ENCODE measurements at places on chromosomes 2 and 18.

DNA sequence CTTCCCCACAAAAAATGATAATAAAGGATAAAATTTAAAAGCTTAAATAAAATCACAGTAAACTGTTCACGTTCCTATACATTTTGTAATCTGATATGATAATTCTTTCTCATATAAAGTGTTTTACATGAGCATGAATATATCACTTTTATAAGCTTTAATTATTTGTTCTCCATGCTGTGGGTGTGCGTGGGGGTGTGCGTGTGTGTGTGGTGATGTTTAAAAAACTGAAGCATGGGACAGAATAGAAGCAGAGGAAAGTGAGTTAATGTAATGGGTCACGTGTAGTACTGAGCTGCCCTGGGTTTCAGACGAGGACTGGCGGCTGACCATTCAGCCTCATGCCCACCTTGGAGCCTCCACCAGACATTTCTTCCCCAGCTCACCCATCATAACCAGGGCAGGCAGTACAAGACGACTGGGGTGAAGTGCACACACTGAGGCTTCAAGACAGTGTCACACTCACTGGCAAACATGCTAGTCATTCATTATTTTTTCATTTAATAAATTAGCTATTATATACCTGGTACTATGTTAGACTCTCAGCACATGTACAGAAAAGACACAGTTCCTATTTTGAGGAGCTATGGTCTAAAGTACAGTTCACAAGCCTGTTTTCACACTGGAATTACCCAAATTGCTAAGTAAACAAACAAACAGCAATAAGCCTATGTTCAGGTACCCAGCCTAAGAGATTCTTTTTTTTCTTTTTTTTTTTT lies 97.2 kb upstream of the LPIN2 start:
- no peak for DNase-seq

DNA sequence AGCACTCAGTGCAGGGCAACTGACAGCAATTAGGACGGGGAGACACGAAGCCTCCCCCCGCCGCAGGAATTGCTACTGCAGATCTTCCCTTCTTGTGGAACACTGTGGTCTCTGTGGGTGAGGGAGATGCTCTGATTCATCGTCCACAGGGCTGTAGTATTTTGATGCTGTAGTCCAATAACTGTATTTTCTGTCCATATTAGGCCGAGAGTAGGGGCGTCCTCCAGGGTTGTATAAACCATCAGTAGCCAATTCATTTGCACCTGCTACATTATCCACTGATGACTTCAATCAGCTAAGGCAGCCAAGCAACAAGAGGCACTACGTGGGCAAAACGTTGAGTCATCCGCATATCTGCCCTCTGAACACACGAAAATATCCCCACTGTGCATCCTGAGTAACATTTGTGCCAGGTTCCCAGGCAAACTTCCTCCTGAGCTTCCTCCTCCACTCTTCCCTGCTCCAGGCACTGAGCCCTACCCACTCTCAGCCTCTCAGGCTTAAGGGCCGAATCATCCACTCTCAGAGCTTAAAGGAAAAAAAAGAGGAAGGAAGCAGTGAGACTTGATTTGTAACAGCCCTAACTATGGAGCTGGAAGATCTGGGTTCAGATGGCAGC lies 62.1 kb downstream of the LBH start:
- DNase-seq: no peak

DNA sequence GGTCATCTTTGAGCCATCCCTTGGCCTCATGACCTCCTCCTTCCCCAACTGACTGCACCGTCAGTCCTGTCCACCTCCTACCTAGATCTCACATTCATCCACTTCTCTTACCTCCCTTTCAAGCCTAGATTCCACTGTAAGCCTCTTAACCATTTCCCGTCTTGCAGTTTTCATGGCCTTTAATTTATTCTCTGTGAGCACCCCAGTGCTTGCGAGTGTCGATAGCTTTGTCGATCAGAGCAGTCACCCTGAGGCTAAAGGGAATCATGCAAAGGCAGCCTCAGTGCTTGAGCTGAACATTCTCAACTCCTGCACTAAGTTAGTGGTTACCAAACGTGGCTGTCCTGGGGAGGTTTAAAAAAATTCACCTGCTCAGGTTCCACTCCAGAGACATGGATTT lies 14.7 kb downstream of the ARHGAP25 start:
- no peak for DNase-seq

DNA sequence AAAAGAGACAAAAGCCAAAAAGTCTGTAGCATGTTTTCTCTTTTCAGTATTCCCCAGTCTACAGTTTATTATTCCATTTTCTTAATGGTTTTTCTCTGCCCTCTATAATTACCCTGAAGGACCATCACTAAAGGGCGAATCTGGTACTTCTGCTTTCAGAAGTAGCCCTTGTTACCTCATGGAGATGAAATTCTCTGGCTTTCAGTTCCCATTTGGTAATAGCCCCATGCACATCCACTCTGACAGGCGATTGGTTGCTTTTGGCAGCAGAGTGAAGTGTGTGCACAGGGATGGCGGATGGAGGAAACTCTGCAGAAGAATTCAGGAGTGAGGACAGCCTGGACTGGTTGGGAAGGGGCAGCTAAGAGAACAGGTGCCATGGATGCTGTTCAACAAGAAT lies 66.3 kb upstream of the NABP1 start:
- DNase-seq: no peak

DNA sequence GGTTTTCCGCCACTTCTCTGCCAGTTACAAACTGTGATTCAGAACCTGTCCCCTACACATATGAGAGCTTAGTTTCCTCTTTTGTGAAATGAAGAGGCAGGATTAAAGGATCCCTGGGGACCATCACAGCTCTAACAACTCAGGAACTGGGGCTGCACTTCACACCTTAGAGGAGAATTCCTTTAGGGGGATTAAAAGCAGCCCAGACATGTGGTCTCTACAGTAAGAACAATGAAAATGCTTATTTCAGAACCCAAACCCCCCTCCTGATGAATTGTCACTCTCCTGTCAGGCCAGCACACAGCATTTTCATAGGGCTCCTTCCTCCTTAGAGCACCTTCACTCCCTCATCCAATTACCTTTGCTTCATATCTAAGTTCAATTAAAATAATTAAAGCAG lies 101.5 kb upstream of the NEDD4L start:
- DNase-seq: no peak

DNA sequence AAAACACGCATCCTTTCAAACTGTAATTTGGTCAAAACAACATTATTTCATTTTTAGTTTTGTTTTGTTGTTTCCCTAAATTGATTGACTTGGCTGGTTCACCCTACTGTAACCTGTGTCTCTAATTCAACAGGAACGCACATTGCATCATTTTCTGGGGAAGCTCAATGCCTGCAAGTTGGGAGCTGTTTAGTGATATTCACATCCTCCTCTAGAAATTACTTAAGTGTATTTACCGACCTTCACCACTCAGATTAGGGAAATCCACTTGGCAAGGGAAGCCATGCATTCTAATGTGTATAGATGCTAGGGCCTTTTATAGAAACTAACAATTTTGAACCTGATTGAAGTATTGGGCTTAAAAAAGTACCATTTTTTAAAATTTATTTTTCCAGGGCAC lies 7.3 kb upstream of the TPO start:
- no peak for DNase-seq

DNA sequence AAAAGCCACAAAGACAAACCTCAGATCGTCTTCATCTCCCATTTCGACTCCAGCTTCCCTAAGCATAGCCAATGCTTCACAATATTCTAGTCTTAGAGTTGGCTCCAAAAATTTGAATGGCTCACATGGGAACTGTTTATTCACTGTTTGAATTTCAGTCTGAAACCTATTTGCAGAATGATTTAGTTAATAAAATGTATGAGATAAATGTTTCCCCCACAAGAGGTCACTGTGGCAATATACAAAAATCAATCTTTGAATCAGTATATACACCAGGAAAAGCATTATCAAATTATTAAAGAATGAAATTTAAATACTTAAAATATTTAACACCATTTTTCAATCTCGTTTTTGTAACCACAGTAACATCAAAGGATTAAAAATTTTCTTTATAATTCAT lies 40.0 kb upstream of the MCM6 start:
- no peak for DNase-seq

DNA sequence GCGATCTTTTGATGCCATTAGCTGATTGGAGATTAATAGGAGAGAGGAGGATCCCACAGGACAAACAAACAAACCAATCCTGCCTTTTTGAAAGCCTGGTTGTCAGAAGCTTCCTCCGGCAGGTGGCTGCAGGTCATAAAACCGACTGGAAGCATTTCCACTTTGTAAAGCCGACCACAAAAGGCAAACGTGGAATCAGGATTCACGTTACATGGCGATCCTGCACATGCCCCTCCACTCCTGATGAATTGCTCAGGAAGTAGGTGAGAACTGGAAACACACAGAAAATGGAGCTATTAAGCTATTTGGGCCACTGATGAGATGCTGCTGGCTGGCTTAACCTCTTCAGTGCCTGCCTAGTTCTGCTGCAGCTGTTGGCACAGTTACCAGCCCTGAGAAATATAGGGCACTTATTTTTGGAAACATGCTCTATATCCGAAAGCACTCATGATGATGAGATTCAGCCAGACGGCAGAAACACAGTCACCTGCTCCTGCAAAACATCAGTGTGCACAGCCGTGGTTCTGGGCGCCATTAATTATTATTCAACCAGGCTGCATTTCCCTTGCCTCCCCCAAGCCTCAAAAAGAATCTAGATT lies 110.3 kb upstream of the ST6GAL2 start:
- no peak for DNase-seq

DNA sequence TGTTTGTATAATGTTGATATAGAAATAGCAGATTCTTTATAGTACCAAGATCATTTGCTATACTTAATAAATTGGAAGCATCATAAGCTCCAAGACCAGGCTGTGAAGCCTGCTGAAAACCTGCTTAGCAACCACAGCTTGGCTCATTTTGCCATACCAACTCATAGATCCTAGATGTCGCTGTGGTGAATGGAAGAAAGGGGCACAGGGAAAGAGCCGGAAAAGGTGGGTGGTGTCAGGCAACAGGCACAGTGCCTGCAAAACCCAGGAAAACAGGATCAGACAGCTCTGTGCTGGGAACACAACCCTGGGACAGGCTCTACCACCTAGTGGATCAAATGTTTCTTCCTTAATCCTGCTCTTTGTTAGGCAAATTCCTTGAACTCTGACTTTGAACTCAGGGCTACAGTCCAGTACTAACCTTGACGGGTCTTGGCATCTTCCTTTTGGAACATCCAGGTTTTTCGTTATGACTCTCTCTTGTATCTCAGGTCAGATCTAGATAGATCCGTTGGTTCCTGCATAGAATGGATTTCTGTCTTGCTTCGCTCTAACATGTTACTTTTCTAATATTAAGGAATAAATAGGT lies 31.6 kb downstream of the TWSG1 start:
- DNase-seq: no peak

DNA sequence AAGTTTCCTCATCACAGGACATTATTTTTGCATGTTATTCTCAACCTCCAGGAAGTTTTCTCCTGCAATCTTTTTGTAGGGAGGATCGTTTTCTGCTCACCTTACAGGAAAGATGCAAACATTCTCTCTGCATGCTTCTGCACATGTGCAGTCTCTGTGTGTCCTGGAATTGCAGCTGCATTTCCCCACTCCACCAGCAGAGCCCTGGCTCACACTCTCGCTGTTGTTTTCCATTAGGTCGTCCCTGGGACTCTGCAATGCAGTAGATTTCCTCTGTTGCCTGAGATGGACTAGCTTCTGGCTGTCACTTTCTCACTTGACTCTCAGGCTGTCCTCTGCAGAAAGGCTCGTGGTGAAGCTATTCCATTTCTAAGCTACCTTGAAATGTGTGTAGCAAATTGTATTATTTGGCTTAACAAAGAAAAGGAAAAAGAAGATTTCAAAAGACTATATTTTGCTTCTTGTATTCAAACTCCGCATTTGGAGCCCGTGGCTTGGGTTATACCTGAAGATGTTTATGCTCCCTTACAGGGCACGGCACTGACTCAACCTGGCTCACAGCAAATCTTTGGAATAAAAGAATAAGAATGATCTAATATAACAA lies 346.7 kb downstream of the RAD51AP2 start:
- no peak for DNase-seq

- peak; percentile 71 for DNase-seq
Observed at GRCh38 chr2:70994699-70995425, at the start of gene TEX261. Gene TEX261 (minus strand): TSS chr2:70994873. CDS start chr2:70994757, 116 bp downstream.

DNA sequence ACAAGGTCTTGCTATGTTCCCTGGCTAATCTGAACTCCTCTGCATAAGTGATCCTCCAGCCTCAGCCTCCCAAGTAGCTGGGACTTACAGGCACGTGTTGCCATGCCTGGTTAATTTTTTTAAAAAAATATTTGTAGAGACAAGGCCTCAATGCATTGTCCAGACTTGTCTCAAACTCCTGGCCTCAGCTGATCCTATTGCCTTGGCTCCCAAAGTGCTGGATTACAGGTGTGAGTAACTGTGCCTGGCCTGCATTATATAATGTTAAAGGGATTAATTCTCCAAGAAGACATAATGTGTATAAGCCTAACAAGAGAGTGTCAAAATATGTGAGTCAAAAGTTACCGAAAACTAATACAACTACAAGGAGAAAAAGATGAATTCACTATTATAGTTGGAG lies 32.2 kb downstream of the BUB1 start:
- DNase-seq: no peak

DNA sequence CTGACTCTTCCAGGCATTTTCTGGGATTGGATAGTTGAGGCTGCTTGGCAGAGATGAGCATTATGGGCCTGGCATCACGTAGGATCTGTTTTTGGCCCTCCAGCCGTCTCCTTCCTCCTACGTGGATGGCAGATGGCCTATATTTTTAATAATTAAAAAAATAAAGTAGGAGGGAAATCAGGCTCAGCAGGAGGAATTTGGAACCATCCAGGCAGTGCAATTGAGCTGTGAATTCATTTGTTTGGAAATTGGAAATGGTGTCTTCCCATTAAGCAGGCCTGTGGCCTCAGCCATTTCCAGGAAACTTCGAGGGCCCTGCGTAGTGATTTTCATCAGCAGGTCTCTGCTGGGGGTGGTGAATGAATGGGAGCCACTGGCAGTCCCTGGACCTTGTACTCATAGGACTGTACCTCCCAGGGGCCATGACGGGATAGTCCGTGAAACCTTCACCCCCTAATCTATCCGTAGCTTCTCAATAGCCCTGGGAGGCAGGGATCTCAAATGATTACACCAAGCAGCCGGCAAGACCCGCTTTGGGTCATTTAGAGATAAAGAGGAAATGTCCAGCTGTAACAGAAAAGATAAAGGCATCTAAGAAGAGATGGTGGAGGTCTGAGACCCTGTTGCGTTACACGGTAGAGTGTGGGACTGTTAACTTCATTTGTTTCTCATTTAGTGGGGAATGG lies 73.1 kb upstream of the TNP1 start:
- DNase-seq: no peak

GRCh38 chr2:1400943-1401735 lies 12.1 kb upstream of the TPO start:
- no peak for DNase-seq

GRCh38 chr2:11103984-11104793 lies 51.1 kb upstream of the SLC66A3 start:
- DNase-seq: no peak

Measured in activated CD8-positive, alpha-beta memory T cell treated with anti-CD3 and anti-CD28 coated beads for 1 hour (primary cell).